Foreskin keratinocyte (primary cell): ENCODE measurements at places on chromosomes 13 and 19.

GRCh38 chr19:1255186-1256161 is 7.1 kb downstream of the MIDN start:
- DNase-seq, result no peak

- DNase-seq, result peak; percentile 91
These were observed at the start of gene TRAPPC6A for GRCh38 chr19:45177817-45178261. TRAPPC6A (minus strand) TSS chr19:45178237; CDS start chr19:45178218, 19 bp downstream.

DNA sequence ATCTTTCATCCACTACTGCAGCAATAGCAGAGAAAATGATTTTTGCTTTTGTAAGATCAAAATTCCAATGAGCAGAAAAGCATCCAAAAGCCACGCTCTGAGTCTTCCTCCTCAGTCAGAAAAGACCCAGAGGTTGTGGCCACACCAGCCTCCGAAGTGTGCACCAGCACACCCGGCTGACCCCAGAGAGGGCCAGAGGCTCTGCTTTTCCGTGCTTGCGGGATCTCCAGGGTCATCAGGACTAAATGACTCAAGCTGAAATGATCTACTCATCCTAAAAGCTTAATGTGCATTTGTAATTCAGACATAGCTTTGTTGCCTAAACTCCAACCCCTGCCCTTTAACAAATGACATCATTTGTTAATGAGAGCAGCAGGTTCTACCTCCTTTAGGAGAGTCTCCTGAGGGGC is 16.5 kb downstream of the RXFP2 start:
- DNase-seq, result no peak

DNA sequence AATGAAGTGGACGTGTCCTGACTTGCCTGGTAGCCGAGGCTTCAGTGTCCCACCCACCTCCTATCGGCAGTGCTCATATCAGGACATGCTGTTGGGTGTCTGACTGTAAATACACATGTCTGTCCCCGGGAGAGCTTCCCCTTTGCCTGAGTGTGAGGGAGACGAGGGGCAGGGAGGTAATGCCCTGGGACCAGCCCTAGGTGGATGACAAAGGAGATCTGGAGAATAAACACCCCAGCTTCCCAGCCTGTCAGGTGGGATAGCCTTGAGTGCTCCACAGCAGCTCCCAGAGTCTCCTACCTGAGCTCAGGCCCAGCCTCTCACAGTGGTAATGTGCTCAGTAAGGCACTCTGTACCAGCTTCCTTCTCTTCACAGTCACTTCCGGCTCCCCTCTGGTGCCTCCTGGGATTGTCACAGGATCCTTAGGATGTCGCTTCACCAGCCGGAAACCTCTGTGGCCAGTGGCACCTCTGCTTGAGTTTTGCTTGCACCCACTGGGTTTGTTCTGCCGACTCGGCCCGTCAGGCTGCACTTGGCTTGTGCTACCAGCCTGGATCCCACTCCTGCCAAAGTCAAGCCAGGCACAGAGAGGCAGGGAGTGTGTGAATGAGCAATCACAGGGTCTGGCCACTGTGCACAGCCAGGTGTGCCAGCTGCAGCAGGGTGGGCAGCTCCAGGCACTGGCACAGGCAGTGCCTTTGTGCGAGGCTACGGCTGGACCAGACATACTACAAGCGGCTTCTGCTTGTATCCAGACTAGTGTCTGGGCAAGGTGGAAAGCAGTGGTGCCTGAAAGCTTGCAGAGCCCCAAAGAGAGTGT is 54.4 kb upstream of the RGCC start:
- DNase-seq, result no peak
